Activated naive CD4-positive, alpha-beta T cell treated with anti-CD3 and anti-CD28 coated beads, Interleukin-2, amount 50 U/mL, for 72 hours (primary cell): ENCODE measurements at places on chromosomes 2 and 18. TPM values are rescaled to one million over a fixed set of nuclear protein-coding genes. Genes with fewer than 3 reads are reported as not detected.

Gene IL36RN
- not detected for total RNA-seq

Gene NR4A2
- total RNA-seq: 134 TPM

Gene MCM6
- total RNA-seq: 249 TPM

Gene PMAIP1
- total RNA-seq: 105 TPM

Gene TUBA3E
- total RNA-seq: not detected

Gene MAP4K4
- 82.9 TPM for total RNA-seq

Gene BMP10
- not detected for total RNA-seq

Gene RIT2
- not detected for total RNA-seq
